Jurkat, Clone E6-1 (cell line): ENCODE measurements at places on chromosomes 4 and X.

GRCh38 chrX:102985192-102985591, 48.1 kb downstream of the RAB40AL start:
- peak; percentile 28 for DNase-seq

DNA sequence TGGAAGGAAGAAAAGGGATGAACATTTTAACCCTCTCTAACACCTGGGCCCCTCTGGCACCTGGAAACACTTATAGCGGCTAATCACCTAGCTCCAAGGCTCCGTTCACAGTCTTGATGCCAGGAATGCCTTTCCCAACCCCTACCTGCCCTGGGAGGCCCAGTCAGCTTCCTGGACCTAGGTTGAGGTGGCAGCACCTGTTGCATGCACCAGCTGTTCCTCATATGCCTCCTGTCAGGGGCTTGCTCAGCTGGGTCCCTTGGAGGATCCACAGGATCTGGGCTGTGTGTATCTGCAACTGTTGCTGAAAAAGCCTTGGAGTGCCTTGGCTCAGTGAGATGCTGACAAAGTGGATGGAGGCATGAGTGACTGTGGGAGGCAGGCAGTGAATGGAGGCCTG, 4.4 kb downstream of the CFP start:
- DNase-seq = no peak

DNA sequence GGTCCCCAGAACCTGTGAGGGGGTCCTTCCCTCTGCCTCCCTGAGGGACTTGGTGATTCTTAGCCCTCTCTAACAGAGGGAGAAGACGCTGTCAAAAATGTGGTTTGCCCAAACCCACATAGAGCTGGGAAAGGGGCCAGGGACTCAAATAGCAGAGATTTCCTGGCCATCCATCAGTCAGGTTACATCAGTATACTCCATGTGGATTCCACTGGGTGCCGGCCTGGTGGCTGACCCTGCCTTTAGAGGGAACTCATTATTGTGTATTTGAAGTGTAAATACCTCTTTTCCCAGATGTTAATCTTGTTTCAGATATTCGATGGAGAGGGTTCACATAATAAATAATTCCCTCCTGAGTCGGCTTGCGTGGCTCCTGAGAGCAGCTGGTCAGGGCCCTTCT, 130.3 kb downstream of the TBL1X start:
- DNase-seq = no peak

- no peak for DNase-seq
Observed at GRCh38 chrX:153732401-153732800, 7.7 kb downstream of the ABCD1 start.

GRCh38 chrX:106891762-106892460, 11.2 kb downstream of the RIPPLY1 start:
- DNase-seq = no peak

- DNase-seq = no peak
Observed at GRCh38 chrX:47174376-47174775, 19.3 kb upstream of the UBA1 start.

DNA sequence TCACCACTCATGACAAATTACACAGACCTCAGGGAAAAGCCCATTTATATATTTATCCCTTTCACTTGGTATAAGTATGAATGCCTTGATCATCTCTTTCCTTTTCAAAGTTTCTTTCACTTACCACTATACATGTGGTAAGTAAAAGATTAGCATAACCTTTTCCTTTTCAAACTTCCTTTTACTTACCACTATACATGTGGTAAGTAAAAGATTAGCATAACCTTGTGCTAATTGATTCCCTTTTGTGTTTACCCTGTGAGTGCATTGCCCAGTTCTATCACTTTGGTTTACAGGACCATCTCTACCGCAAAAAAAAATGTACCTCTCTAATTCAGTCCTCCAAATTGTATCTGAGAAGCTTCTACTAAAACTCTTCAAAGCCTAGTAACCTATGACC, 32.7 kb upstream of the TCEANC start:
- DNase-seq = no peak

- no peak for DNase-seq
Observed at GRCh38 chr4:112128452-112128851, 16.8 kb upstream of the FAM241A start.

DNA sequence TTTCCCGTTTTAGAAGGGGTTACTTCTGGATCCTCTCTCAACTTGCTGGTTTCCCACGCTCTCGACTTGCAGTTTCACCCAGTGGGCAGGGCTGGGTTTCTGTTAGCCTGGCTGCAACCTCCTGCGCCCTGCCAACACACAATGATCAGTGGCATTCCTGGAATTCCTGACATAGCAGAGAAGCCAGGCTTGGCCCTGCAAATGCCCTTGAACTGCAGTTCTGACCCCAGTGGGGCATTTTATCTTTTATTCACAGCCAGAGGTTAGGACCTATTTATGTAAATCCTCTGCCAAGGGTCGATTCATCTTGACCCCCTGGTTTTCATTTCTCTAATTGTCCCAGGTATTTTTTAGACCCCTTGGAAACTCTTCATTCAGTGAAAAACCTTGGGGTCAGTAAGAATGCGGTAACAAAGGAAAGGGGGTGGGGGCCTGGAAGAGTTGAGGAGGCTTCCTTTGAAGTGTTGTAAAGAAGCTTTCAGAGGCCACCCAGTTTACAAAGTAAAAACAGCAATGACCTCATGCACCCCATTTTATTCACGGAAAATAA, 217.6 kb downstream of the ZNF674 start:
- DNase-seq = no peak

- no peak for DNase-seq
Observed at GRCh38 chr4:185068837-185069236, 50.5 kb downstream of the HELT start.

- no peak for DNase-seq
Observed at GRCh38 chrX:12421918-12422317, 283.6 kb downstream of the FRMPD4 start.

DNA sequence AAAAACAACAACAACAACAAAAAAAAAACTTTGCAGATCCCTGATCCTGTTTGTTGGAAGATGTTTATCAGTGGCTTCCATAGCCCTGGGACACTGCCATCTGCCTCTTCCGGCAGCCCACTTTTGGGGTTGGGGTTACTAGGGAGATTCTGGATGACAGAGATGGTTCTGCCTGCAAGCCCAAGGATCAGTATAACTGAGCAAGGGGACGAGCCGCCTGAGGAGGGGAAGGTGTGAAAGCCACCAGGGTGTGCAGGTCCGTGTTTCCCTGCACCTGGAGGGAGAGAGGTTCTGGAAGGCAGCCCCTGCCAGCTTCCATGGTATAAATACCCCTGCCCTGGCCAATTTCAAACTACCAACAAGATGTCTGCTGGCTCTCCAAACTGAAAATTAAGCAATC, 41.5 kb downstream of the PPP2R2C start:
- no peak for DNase-seq

DNA sequence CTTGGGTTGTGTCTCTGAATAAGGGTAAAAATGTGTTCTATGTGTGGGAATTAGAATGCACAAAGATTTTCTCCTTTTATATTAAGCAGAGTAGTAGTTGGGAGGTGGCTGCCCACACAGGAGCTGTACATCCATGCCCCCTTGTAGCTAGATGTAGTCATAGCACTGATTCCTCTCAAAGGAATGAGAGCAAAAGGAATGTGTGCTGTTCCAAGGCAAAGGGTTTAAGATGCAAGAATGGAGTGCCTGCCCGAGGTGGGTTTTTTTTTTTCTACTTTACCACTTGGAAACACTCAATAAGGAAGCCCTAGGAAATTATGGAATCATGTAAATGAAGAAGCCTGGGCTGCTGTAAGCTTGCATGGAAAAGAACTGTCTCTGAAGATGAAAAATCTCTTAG, 2183.2 kb upstream of the AGA start:
- DNase-seq = no peak

DNA sequence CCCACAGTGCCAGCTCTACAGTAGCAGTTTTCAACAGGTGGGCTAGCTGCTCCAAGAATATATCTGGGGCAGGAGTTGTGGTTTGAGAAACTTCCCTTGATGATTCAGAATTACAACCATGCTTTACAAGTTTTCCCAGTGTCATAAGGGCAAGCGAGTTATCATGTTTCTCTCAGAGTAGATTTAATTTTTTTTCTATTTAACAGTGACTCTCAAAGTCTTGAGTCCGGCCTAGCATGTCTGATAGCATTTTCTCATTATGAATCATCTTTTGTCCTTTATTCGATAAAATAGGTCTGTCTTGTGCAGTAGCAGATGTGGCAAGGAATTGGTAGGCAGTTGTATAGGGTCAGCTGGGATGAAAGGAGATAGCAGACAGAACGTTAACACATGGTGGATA, 62.2 kb upstream of the SPANXD start:
- DNase-seq = no peak

DNA sequence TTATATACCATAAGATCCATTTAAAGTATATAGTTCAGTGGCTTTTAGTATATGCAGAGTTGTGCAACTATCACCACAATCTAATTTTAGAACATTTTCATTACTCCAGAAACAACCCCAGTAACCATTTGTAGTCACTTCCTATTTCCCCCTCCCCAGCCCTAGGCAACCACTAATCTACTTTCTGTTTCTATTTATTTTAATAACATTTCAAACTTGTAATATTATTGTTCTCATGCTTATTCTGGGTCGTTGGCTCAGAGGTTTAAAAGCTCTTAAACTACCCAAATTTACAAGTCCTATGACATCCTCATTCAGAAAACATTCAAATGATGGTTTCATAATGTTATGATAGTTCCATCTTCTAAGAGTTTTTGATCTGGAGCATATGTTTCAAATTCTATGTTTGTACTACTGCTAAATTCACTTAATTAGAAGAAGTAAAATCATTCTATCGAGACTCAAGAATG, 18.4 kb downstream of the XIAP start:
- no peak for DNase-seq

DNA sequence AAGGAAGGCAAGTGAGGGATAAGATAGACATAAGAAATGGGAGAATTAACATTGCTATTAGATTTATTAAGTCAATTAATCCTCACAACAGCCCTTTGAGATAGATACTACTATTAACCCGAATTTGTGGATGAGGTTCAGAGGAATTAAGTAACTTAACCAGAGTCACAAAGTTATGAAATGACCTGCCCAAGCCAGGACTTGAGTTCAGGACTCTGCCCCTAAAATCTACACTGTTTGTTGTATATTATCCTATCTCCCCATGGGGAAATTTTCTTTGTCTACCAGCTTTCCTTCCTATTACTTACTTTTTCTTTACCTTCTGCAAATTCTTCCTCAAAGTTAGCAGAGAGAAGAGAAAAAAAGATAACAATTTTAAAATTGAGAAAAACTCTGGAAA, 33.4 kb upstream of the UBQLN2 start:
- no peak for DNase-seq

DNA sequence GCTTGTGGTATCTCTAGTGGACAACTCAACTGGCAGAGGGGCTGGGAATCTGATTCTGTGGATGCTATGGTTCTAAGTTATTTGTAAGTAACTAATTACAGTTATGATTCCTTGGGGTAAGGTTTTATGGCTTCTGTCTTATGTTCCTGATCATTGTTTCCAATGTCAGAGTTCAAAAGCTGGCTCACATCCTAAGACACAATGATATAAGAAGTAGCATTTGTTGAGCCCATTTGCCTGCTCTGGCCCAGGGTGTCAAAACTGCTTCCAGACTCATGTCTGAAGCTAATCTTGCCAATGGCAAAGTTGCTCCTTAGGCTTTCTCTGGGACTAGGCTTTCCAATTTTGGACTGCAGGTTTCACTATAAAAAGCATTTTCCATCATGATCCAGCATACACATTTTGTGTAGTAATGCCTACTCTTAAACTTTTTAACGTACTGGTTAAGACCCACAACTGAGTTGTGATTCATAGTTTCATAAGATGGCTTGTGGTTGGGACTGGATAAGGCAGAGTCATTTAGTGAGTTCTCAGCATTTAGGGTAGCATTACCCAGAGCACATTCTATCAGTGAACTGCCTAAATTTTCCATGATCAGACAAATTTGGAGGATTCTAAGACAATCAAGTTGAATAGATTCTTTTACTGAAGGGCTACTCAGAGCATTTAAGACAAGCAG, 50.0 kb downstream of the CCNI start:
- DNase-seq = no peak

DNA sequence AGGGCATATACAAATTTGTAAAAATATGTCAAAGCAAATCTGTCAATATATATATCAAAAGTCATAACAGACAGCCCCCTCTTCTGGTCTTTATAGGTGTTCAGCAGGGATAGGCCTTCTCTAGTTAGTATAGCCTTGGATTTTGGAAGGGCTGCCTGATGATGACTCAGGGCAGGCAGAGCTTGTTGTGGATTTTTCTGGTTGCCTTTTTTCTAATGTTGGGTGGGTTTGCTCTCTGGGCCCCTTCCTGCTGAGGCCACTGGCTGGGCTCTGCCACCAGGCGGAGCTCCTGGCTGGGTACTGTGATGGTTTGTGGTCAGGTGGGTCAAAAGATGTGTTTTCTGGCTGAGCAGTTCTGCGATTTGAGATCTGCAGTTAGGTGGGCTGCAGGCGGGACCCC, 294.2 kb downstream of the GRIA2 start:
- peak; percentile 1 for DNase-seq

DNA sequence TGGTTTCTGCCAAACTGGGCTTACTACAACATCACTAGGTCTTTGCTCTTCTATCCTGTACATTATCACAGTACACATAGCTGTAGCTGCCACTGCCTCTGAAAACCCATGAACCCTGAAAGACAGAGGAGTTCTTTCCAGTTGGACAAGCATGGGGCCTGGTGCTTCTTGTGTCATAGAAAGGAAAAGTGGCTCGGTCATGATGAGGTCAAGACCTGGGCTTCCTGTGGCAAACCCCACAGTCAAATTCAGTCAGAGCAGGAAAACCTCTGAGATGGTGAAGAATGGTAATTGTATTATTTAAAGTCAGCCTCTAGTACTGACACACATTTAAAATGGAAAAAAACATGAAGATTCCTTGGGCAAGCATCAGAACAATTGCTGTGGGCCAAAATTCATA, 133.3 kb upstream of the PRPS2 start:
- DNase-seq = no peak

DNA sequence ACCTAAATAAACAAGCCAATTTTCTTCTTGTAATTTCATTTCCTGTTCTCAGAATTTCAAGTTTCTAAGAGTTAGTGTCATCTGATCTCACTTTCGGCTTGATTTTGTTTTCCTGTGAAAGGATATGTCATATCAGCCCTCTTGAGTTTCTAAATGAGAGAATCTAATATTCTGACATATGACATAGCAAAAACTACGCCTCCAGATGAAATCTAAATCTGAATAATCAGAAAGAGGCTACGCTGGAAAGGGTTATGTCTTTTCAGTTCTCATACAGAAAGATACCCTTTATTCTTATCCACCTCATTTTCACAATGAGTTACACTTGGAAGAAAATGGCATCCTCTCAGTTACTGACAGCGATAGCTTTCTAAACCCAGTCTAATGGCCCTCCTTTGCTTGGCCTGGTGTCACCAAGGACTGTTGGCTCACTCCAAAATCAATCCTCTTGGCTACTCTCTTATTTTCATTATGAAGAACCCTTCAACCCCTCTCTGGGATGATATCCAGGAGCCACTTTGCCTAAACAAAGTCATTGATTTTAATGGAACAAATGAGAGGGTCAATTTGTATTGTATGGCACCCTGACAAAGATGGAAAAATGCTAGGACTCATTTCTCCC, 65.6 kb downstream of the ASB9 start:
- no peak for DNase-seq

DNA sequence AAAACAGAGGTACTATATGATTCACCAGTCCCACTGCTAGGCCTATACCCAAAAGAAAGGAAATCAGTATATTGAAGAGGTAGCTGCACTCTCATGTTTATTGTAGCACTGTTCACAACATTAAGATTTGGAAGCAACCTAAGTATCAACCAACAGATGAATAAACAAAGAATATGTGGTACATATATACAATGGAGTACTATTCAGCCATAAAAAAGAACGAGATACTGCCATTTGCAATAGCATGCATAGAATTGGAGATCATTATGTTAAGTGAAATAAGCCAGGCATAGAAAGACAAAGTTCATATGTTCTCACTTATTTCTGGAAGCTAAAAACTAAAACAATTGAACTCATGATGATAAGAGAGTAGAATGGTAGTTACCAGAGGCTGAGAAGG, 72.6 kb downstream of the FGF16 start:
- DNase-seq = no peak
